ENCODE measurements at places on chromosomes 4 and X.

DNA sequence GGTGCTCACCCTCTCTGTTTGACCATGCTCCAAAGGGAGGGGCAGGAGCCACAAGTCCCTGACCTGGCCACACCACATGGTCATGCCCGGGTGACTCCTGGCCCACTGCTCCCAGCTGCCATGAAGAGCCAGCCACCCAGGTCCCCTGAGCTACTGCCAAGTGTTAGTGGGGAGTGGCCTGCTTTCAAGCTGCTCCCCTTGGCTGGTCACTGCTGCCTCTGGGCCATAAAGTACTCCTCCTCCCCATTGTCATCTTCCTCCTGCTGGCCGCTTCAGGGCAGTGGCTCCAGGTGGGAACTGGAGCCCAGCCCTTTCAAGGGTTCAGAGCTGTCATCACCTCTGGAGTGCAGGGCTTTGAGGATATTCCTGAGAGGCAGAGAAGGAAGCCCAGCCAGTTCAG, 27.3 kb upstream of the RBBP7 start:
- no peak overlapping the region for H3K27ac ChIP-seq
- H3K36me3 ChIP-seq: no peaks in the 10 kb centered on the region
- H3K4me3 ChIP-seq: no peak overlapping the region
- H3K4me1 ChIP-seq: no peaks in the 10 kb centered on the region

- DNase-seq: no peak
- no peak overlapping the region for H3K27ac ChIP-seq
- H3K4me1 ChIP-seq: no peaks in the 10 kb centered on the region
- no peaks in the 10 kb centered on the region for H3K27me3 ChIP-seq
- no peaks in the 10 kb centered on the region for H3K36me3 ChIP-seq
Observed at GRCh38 chrX:110914281-110914680, 118.7 kb upstream of the CHRDL1 start.

GRCh38 chrX:69137371-69138117, 27.7 kb downstream of the PJA1 start:
- no peaks in the 10 kb centered on the region for H3K36me3 ChIP-seq
- peak; percentile 68 for DNase-seq
- no peaks in the 10 kb centered on the region for H3K27me3 ChIP-seq
- H3K4me3 ChIP-seq: peak overlapping the region; percentile 14
- H3K27ac ChIP-seq: peak overlapping the region; percentile 66

- no peak for DNase-seq
- H3K4me3 ChIP-seq: no peak overlapping the region
- no peaks in the 10 kb centered on the region for H3K4me1 ChIP-seq
- H3K36me3 ChIP-seq: no peaks in the 10 kb centered on the region
Observed at GRCh38 chrX:28609917-28610613, 22.8 kb downstream of the IL1RAPL1 start.

- H3K4me3 ChIP-seq: no peak overlapping the region
- H3K27ac ChIP-seq: no peak overlapping the region
- no peaks in the 10 kb centered on the region for H3K4me1 ChIP-seq
- H3K36me3 ChIP-seq: no peaks in the 10 kb centered on the region
- H3K27me3 ChIP-seq: no peaks in the 10 kb centered on the region
Observed at GRCh38 chr4:119794681-119795080, 166.1 kb upstream of the PDE5A start.

- H3K36me3 ChIP-seq: no peaks in the 10 kb centered on the region
- H3K27me3 ChIP-seq: no peaks in the 10 kb centered on the region
- no peak overlapping the region for H3K4me3 ChIP-seq
- no peak overlapping the region for H3K27ac ChIP-seq
Observed at GRCh38 chr4:138658518-138658917, 357.1 kb upstream of the NOCT start.

- no peaks in the 10 kb centered on the region for H3K27me3 ChIP-seq
- no peak for DNase-seq
- no peaks in the 10 kb centered on the region for H3K4me1 ChIP-seq
- no peak overlapping the region for H3K4me3 ChIP-seq
- H3K36me3 ChIP-seq: no peaks in the 10 kb centered on the region
- no peak overlapping the region for H3K27ac ChIP-seq
Observed at GRCh38 chr4:93635943-93636342, 192.6 kb upstream of the ATOH1 start.

All from ovary (tissue), 10 donors.